Neuronal stem cell (in vitro differentiated cells): ENCODE measurements at places on chromosomes 5 and 9.

DNA sequence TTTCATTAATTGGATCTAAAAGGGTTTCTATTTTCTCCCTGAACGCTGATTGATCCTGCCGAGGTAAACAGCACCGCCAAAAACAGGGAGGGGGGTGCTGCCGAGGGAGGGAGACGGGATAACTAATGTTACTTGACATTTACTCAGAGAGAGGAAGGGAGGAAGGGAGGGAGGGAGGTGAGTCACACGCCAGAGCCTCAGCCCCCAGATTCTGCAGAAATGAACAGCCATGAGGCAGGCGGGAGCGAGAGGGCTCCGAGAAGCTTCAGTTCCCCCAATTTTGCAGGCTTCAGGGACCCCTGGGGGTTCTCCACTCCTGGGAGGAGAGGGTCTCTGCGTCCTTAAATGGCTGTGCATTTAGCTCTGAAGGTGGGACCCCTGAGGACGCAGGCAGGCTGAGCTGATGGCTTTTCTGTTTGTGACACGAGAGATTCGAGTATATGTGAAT is 59.1 kb upstream of the IER5L start:
- no peak for DNase-seq

DNA sequence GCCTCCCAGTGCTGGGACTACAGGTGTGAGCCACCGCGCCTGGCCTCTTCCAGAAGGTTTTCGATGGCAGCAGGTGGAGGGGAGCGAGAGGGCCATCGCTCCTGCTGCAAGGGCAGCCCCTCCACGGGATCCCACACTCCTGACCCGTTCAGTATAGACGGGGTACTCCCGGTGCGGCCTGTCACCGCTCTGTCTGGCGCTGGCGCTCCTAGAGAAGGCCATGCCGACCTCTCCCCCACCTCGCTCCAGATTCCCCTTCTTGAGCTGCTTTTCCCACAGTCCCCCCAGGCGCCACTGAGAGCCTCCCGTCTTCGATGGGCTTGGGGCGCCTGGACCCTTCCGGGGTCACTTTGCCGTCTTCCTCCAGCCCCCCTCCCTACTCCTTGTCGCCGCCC is 4.3 kb upstream of the SQSTM1 start:
- no peak for DNase-seq

GRCh38 chr5:81428861-81429260 is 34.9 kb upstream of the ACOT12 start:
- no peak for DNase-seq

GRCh38 chr9:88949425-88949824 is 41.8 kb upstream of the S1PR3 start:
- DNase-seq, result no peak
